ENCODE measurements at places on chromosomes 5 and 9. TPM values are rescaled to one million over a fixed set of nuclear protein-coding genes. Genes with fewer than 3 reads are reported as not detected.

DNA sequence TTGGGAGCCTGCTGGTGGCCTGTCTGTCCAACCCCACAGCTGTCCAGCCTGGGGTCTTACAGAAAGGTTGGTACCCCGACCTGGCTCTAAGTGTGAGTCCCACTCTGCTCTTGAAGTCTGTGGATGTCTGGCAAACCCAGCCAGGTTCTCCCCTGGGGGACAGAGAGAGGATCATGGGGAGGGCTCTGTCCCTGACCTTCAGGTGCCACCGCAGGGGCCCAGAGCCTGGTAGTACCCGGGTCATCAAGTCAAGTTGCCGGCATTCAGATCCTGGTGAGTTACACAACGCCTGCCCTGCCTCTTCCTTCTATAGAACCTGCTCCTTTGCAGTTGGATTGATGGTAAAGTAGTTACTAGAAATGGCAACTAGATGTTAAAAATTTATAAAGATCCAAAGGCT, 66.7 kb downstream of the ADAMTS2 start:
- H3K27me3 ChIP-seq = no peaks in the 10 kb centered on the region
- DNase-seq = no peak
- H3K36me3 ChIP-seq = no peaks in the 10 kb centered on the region
- H3K4me3 ChIP-seq = no peak overlapping the region

DNA sequence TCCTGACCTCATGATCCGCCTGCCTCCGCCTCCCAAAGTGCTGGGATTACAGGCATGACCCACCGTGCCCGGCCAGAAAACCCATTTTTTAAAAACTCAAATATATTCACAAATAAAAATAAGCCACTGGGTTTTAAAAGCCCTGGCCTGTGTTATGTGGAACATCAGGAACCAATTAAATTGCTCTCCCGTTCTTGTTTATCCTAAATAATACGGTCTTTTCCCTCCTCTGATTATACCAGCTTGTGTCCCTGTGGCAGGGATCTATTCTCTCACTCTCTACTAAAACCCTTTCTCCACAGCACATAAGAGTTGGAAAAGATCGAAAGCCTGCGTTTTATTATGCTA, 30.1 kb upstream of the LPAR1 start:
- no peaks in the 10 kb centered on the region for H3K36me3 ChIP-seq
- H3K4me3 ChIP-seq = no peak overlapping the region
- no peak overlapping the region for H3K27ac ChIP-seq
- H3K27me3 ChIP-seq = no peaks in the 10 kb centered on the region

DNA sequence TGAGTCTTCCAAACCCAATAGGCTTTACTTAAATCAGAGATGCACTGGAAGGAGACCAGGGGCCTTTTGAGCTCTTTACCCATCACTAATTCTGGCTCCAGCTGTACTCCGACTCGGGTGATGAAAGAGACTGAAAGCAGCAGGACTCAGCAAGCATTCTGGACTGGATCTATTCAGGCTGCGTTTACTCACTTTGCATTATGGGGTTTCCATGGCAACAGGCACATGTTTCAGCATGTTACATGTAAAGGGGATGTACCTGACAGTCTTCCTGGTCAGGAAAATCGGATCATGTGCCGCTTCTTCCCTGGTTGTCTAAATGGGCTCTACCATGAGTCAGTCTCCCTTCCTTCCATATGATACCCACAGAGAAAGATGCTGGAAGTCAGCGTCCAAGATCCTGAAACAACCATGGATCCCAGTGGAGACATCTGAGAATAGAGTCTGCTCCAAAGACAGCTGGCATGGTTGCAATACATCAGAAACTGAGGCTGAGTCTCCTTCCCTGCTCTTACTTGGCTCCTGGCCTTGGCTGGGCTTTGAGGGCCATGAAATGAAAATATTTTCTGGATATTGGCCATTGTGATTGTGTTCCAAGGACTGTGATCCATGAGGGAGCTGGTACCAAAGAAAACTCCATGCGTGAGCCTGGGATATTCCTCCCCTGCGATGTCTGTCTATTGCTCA, 102.5 kb upstream of the TNC start:
- no peak for DNase-seq
- no peaks in the 10 kb centered on the region for H3K36me3 ChIP-seq
- no peak overlapping the region for H3K27ac ChIP-seq
- H3K4me3 ChIP-seq = no peak overlapping the region
- H3K4me1 ChIP-seq = no peaks in the 10 kb centered on the region

Gene HACD4
- total RNA-seq = 2.0 TPM

Measured in transverse colon (tissue), 4 donors.